NCI-H774 (cell line): ENCODE measurements at places on chromosomes 6 and 20.

- DNase-seq: no peak
Measured at GRCh38 chr20:8940326-8940725, 128.6 kb upstream of the PLCB4 start.

GRCh38 chr6:11363881-11364576 lies 131.6 kb upstream of the NEDD9 start:
- DNase-seq: no peak

- no peak for DNase-seq
Measured at GRCh38 chr6:121596441-121596840, 161.0 kb downstream of the GJA1 start.

- no peak for DNase-seq
Measured at GRCh38 chr20:49568278-49569151, 578 bp upstream of the PTGIS start.

- no peak for DNase-seq
Measured at GRCh38 chr6:108348655-108349349, 53.9 kb downstream of the AFG1L start.

GRCh38 chr6:139757784-139758183 lies 383.3 kb upstream of the CITED2 start:
- no peak for DNase-seq

DNA sequence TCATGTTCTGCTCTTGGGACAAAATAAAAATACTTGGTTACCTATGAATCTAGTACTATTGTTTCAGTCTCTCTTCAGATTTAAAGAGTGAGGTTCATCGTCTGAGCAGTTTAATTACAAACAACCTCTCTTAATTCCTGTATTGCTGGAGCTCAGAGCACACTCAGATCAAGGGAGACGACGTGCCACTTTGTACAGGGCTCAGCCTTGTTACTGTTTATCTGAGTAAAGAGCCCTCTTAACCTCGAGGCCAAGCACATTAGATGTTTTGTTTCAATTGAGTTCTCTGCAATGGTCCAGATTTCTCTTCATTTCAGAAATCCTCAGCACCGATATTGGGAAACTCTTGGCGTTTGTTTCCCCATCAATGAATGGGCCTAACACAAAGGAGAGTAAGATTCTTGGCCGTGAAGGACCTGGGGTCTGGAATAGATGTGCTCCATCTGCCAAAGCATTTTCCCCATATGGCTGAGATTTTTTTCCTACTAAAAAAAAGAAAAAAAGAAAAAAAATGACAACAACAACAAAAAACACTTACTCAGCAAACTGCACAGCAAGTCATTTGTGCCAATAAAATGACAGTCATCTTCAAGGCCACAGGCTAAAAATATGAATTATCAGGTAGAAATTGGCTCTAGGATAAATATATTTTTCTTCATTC lies 82.6 kb upstream of the CCN6 start:
- DNase-seq: no peak

- peak; percentile 11 for DNase-seq
Measured at GRCh38 chr6:112331306-112331705, 15.8 kb upstream of the RFPL4B start.

DNA sequence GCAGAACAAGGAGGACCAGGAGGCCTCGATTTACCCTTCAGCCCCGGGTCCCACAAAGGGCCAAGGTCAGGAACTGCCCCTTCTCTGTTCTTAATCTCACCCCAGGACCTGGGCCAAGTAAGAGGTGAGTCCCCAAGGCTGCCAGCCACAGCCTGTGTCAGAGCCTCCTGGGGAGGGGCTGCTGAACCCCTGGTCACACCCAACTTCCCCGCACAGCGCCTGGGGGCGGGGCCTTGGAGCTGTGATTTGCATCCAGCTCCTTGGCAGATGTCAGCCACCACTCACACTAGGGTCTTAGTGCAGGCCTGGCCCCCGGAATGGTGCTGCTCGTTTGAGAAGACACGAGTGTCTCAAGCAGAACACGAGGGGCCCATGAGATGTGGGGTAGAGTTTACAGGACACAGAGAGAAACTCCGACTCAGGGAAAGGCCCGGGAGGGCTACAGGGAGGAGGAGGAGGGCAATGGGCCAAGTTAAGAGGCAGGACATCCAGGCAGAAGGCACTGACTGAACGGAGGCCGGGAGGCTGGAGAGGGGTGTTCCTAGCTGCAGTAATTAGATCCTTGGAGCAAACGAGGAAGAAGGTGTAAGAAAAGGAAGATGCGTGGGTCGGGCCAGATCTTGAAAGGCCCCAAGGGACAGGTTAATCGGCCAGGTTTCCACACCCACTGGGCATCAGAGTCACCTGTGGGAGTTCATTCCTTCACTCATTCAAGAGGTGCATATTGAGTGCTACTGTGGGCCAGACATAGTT lies 26.9 kb downstream of the ZBP1 start:
- no peak for DNase-seq

DNA sequence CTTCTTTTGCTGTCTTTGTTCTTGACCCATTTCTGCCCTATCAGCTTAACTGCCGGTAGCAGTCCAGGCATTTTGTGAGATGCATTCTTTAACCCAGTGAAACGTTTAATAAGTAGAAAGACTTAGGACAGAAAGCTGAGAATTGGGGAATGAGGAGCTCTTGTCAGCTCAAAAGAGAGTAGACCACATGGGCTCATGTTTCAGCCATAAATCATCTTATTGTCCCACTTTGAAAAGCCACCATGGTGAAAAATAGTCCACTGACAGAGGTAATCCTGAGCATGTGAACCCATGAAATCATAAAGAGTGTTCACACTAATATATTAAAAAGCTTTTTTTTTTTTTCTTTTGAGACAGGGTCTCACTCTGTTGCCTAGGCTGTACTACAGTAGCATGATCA lies 16.3 kb downstream of the ORC3 start:
- DNase-seq: no peak

GRCh38 chr6:69105288-69105687 lies 470.2 kb downstream of the ADGRB3 start:
- DNase-seq: no peak

DNA sequence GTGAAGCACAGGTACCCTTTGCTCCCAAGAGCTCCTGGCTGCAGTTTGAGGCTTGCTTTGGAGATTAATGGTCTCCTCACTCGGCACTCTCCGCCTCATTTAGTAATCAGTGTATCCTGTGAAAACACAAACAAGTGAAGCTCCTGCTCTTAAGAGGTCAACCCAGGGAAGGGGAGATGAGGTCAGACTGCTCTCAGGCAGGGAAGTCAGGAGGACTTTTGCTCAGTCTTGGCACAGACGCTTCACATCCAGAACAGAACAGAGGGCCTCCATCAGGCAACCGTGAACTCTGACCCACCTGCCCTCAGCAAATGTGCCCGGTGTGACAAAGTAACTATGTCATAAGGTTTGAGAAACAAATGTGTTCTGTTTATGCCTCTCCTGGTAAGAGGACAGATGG lies 428.8 kb upstream of the JARID2 start:
- no peak for DNase-seq
